Fibroblast of skin of left biceps (primary cell): ENCODE measurements at places on chromosomes 7 and 10.

GRCh38 chr10:30284865-30285594 lies 64.0 kb downstream of the MTPAP start:
- DNase-seq: no peak

DNA sequence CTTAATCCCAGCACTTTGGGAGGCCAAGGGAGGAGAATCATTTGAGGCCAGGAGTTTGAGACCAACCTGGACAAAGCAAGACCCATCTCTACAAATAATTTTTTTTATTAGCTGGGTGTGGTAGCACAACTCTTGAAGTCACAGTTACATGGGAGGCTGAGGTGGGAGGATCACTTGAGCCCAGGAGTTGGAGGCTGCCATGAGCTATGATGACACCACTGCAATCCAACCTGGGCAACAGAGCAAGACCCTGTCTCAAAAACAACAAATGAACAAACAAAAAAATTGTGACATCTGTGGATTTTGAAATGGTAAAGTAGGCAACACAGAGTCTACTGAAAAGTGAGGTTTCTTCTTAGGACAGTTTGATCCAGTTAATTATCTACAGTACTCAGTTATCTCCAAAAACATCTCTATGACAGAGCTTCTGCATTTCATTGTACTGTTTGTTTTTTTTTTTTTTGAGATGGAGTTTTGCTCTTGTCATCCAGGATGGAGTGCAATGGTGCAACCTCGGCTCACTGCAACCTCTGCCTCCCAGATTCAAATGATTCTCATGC lies 3.3 kb upstream of the ANKRD61 start:
- no peak for DNase-seq

GRCh38 chr7:12386313-12386740 lies 17.3 kb downstream of the VWDE start:
- no peak for DNase-seq

- DNase-seq: no peak
Observed at GRCh38 chr10:30215141-30215540, 133.9 kb downstream of the MTPAP start.
